ENCODE measurements at places on chromosomes 1 and 21. TPM values are rescaled to one million over a fixed set of nuclear protein-coding genes. Genes with fewer than 3 reads are reported as not detected.

DNA sequence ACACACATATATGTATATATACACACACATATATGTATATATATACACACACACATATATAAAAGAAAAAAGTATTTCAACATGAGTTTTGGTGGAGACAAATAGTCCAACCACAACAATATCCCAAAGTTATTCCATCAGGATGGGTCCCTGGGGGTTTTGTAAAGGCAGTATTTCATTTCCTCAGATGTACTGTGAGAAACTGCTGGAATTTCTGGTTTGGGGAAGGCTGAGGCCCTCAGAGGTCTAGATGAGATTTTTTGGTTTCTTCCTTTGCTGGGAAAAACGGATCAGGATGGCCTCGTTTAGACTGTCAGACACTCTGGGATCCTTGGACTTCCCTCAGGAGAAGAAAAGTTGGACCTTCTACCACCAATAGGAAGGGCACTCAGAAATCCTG lies 36.5 kb upstream of the TENT5B start:
- H3K36me3 ChIP-seq: no peaks in the 10 kb centered on the region
- no peak for DNase-seq
- H3K27me3 ChIP-seq: no peaks in the 10 kb centered on the region
- H3K27ac ChIP-seq: no peak overlapping the region
- H3K4me3 ChIP-seq: no peak overlapping the region

DNA sequence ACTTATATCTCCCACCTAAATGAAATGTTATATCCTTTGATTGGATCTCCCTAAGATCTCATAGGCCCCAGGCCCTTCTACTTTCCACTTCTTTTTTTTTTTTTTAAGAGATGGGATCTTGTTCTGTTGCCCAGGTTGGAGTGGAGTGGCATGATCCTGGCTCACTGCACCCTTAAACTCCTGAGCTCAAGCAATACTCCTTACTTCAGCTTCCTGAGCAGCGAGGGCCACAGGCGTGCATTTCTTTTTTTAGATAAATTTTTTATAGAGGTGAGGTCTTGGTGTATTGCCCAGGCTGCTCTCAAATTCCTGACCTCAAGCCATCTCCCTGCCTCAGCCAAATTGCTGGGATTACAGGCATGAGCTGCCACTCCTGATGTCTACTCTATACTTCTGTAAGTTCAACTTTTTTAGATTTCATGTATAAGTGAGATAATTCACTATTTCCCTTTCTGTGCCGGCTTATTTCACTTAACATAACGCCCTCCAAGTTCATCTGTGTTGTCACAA lies 987.5 kb upstream of the NCAM2 start:
- H3K27ac ChIP-seq: no peak overlapping the region
- no peak for DNase-seq
- no peak overlapping the region for H3K4me3 ChIP-seq
- no peaks in the 10 kb centered on the region for H3K4me1 ChIP-seq
- H3K36me3 ChIP-seq: no peaks in the 10 kb centered on the region

- no peak overlapping the region for H3K4me3 ChIP-seq
- no peak overlapping the region for H3K27ac ChIP-seq
- DNase-seq: no peak
- H3K36me3 ChIP-seq: no peaks in the 10 kb centered on the region
These were observed 39.8 kb downstream of the UMODL1 start for GRCh38 chr21:42110691-42111469.

TM2D1 gene
- 55.5 TPM for total RNA-seq

DNA sequence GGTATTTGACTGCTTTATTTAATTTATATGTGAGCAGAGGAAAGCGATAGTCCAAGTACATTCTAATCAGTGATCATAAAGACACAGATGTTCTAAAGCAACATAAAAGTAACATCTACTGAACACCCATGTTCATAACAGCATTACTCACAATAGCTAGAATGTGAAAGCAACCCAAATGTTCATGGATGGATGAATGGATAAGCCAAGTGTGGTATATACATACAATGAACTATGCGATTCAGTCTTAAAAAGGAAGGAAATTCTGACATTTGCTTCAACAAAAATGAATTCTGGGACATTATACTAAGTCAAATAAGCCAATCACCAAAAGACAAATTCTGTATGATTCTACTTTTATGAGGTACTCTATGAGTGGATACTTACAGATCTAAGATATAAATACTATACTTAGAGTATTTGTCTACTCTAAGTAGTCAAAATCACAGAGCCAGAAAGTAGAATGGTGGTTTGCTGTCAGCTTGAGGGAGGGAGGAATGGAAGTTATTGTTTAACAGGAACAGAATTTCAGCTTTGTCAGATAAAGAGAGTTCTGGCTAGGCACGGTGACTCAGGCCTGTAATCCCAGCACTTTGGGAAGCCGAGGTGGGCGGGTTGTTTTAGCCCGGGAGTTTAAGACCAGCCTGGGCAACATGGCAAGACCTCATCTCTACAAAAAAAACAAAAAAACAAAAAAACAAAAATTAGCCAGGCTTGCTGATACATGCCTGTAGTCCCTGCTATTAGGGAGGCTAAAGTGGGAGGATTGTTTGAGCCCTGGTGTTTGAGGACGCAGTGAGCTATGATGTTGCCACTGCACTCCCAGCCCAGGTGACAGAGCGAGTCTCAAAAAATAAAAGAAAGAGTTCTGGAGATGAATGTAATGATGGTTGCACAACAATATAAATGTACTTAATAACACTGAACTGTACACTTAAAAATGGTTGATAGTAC lies 79.7 kb upstream of the ARHGAP29 start:
- peak overlapping the region; percentile 66 for H3K27ac ChIP-seq
- H3K4me1 ChIP-seq: peaks cover 40% of the 10 kb centered on the region
- no peaks in the 10 kb centered on the region for H3K36me3 ChIP-seq
- no peak for DNase-seq

PADI1 gene
- not detected for total RNA-seq

- no peak overlapping the region for H3K27ac ChIP-seq
- H3K27me3 ChIP-seq: no peaks in the 10 kb centered on the region
- H3K36me3 ChIP-seq: no peaks in the 10 kb centered on the region
- peaks cover 2% of the 10 kb centered on the region for H3K4me1 ChIP-seq
- H3K4me3 ChIP-seq: no peak overlapping the region
These were observed 246.4 kb upstream of the MAP1LC3C start for GRCh38 chr1:242245255-242245654.

GRCh38 chr1:12064073-12064969 lies 1.2 kb downstream of the TNFRSF8 start:
- peak overlapping the region; percentile 6 for H3K4me3 ChIP-seq
- H3K27me3 ChIP-seq: peaks cover 70% of the 10 kb centered on the region
- H3K27ac ChIP-seq: no peak overlapping the region
- peaks cover 33% of the 10 kb centered on the region for H3K4me1 ChIP-seq
- no peaks in the 10 kb centered on the region for H3K36me3 ChIP-seq
- no peak for DNase-seq

GRCh38 chr1:65457868-65458267 lies 37.4 kb downstream of the LEPR start:
- no peak overlapping the region for H3K4me3 ChIP-seq
- H3K27me3 ChIP-seq: no peaks in the 10 kb centered on the region
- no peak overlapping the region for H3K27ac ChIP-seq
- DNase-seq: no peak

DNA sequence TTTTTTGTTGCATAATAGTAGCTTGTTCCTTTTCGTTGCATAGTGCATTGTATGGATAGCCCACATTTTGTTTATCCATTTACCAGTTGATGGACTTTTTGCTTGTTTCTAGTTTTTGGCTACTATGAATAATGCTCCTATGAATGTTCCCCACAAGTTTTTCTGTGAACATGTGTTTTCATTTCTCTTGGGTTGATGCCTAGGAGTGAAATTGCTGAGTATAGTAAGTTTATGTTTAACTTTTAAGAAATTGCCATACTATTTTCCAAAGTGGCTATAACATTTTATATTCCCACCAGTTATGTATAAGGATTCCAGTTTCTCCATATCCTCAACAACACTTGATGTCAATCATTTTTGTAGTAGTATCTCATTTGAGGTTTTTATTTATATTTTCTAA lies 84.8 kb upstream of the CACYBP start:
- no peak for DNase-seq
- no peak overlapping the region for H3K4me3 ChIP-seq
- peaks cover 11% of the 10 kb centered on the region for H3K4me1 ChIP-seq
- peaks cover 2% of the 10 kb centered on the region for H3K36me3 ChIP-seq

GRCh38 chr1:224517171-224517570 lies 82.6 kb upstream of the WDR26 start:
- no peak overlapping the region for H3K4me3 ChIP-seq
- H3K27ac ChIP-seq: no peak overlapping the region
- no peaks in the 10 kb centered on the region for H3K36me3 ChIP-seq
- H3K27me3 ChIP-seq: no peaks in the 10 kb centered on the region

- no peak for DNase-seq
- no peak overlapping the region for H3K27ac ChIP-seq
- H3K27me3 ChIP-seq: no peaks in the 10 kb centered on the region
- H3K4me1 ChIP-seq: peaks cover 40% of the 10 kb centered on the region
These were observed 3.7 kb downstream of the SLC45A3 start for GRCh38 chr1:205676597-205676996.

- no peak overlapping the region for H3K27ac ChIP-seq
- no peak overlapping the region for H3K4me3 ChIP-seq
- H3K4me1 ChIP-seq: no peaks in the 10 kb centered on the region
- H3K36me3 ChIP-seq: no peaks in the 10 kb centered on the region
These were observed 58.3 kb upstream of the DSCAM start for GRCh38 chr21:40905251-40905650.

DNA sequence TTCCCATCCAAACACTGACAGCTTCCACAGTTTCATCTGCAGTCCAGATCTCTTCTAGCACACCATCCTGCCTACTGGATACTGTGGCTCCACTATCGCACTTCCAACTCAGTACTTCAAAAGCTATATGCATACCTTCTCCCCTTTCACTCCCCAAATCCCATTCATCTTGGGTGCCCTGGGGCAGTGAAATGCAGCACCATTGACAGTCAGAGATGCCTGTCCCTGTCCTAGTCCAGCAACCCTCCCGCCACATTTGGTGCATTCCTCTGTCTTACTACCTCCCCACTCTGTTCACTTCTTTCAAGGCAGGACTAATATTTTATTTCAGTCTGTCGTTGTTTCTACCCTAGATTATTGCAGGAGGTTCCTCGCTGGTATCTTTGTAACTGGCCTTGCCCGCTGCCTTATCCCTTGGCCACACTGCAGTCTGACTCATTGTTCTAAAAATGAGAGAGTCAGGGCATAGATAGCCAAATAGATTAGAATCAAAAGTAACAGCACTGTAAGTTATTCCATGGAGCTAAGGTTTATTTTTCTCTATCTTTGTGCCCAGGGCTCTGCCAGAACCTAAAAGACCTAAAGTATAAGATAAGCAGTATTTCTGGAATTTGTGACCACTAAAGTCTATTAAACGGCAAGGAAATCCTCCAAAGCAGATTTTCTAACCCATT lies 96.7 kb downstream of the ESRRG start:
- H3K36me3 ChIP-seq: peaks cover 7% of the 10 kb centered on the region
- DNase-seq: no peak
- H3K27ac ChIP-seq: no peak overlapping the region
